ENCODE measurements at places on chromosomes 7 and 10.
A peak's percentile ranks its signal among the peaks of the same experiment; 100 is the strongest.

GRCh38 chr10:22324413-22324812 is 3.5 kb downstream of the BMI1 start:
- no peak for DNase-seq

DNA sequence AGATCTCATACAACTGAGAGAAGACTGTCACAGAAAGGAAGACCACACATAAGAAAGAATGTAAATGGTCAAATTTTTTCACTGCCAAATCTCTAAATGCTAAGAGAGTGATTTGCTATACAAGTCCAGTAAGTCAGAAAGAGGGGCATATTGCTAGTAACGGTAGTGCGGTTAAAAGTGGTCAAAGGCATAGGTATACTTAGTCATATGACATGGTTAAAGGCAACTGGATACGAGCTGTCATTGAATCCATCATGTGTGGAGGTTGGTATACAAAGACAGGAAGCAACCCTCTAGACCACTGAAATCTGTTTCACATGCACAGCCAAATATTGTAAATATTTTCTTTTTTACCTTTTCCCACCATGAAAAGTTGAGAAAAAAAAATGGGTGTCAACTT is 4.8 kb downstream of the INHBA start:
- no peak for DNase-seq

- DNase-seq: no peak
Observed at GRCh38 chr10:16644146-16644545, 122.5 kb upstream of the C1QL3 start.

- no peak for DNase-seq
Observed at GRCh38 chr7:138481447-138482380, 21.7 kb downstream of the TRIM24 start.

GRCh38 chr10:1133495-1134045 is 77.4 kb downstream of the WDR37 start:
- peak; percentile 47 for DNase-seq

DNA sequence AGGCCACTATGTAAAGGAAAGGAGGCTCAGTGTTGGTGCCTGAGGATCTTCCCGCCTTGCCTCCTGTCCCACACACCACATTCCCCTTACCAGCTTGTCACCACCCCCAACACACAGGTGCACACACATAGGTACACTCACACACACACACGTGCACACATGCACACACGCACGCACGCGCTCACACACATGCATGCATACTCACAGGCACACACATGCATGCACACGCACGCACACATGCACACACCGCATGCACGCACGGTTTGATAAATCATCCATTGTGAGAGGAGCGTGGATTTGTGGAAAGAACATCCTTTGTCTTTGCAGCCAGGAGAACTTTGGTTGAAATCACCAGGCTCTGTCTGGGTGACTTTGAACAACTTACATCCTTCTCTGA is 359.8 kb downstream of the FRMD4A start:
- DNase-seq: no peak

- DNase-seq: no peak
Observed at GRCh38 chr10:69974551-69975155, 78.0 kb upstream of the MACROH2A2 start.

DNA sequence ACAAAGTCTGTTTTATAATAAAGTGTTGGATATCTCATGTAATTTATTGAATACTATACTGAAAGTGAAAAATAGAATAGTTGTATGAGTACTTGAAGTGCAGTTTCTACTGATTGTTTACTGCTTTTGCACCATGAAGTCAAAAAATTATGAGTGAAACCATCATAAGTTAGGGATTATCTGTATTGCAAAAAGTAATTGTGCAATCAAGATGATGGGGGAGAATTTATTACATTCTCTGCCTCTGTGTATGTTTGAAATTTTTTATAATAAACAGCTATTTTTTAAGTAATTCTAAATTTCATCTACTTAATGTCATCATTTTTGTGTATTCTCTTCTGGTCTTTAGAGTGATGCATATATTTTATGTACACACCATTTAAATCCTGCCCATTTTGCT is 47.2 kb upstream of the TMEM273 start:
- DNase-seq: no peak

- DNase-seq: no peak
Observed at GRCh38 chr7:117582219-117582704, 102.4 kb downstream of the CFTR start.

DNA sequence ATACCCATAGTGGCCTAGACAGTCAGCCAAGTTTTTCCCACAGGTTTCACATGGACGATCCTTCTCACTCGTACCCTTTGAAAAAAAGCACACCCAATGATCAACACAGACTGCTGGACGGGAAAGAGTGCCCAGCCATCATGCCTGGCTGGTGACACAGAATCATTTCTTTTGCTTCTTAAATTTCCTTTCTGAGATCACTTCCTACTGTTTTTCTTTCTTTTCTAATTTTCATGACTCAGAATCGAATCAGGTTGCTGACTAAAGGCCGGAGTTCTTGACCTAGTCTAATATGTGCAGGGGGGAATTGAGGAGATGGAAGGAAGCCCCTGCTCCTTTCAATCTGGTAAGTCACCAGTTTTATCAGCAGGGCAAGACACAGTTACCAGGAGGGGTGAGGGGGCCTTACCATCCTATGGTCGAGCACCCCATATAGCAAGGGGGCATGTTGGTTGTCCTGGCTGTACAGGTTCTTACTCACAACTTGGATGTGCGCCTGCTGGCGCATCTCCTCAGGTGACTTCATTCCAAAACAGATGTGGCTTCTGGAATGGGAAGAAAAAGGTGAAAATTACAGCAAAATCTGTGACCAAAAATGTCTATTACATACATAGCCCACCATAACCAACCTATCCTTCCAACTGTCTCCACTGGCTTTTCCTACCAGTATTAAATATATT is 3.5 kb downstream of the POLR3A start:
- DNase-seq: no peak

DNA sequence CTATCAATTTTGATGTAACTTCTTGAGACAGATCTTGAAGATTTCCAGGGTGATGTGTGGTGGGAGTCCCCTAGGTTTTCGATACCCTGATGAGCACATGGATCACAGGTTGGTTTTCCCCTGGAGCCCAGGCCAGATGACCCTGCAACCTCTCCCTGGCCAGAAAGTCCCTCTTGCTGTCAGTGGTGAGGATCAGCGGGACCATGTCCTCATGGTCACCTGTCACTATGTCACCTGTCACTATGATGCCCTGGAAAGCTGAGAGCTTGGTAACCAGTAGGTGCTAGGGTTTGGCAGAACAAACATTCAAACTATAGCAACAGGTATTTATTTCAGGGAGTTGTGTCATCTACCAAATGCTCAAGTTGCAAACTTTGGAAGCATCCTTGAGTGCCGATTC is 197.9 kb downstream of the ARHGAP12 start:
- no peak for DNase-seq

DNA sequence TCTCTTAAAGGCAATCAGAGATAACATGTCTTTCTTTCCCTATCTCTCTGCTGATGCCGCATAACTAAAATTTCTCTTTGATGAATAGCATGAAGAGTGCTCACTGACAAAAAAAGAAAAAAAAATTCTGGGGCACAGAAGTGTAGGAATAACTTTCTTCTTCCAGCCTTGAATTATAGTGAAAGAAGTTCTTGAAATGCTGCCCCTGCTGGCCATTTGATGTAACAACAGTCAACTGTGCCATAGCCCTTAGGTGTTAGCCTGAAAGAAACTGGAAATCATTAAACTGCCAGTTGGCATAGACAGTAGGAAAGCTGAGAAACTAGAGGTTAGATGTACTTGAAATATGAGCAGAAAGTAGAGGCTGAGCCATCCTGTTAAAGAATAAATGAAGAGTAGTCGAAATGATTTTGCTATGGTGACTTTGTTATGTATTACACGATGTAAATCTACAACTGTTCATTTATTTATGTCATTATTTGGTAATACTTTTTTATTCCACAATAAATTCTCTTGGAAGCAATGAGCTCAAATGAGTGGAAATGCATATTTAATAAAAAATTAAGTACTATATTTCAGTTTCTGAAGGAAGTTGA is 48.3 kb upstream of the FAM171A1 start:
- DNase-seq: no peak
